Right cardiac atrium (tissue), 5 donors: ENCODE measurements at places on chromosomes 11 and 22.
A peak's percentile ranks its signal among the peaks of the same experiment; 100 is the strongest.

DNA sequence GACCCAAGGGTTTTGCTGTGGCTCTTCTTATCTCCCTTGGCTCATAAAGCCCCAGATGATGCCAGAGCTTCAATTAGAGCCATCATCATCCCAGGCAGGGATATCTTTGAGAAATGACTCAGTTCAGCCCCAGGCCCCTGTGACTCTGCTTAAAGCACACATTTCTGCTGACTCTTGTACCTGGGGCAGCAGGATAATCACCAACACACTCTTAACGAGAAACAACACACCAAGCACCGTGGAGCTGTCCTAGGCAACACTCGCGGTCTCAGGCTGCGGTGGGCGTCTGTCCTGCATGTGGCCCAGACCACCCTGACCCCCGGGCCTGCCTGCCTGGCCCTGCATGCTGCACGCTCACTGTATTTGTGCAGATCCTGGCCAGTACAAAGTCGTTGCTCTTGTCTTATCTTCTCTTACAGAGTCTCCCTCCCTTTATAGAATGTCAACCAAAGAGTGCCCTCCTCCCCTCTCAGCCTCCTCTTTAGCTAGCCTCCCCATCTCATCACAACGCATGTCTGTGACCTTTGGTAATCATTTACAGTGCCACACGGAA is 114.2 kb upstream of the PARVA start:
- DNase-seq: no peak

DNA sequence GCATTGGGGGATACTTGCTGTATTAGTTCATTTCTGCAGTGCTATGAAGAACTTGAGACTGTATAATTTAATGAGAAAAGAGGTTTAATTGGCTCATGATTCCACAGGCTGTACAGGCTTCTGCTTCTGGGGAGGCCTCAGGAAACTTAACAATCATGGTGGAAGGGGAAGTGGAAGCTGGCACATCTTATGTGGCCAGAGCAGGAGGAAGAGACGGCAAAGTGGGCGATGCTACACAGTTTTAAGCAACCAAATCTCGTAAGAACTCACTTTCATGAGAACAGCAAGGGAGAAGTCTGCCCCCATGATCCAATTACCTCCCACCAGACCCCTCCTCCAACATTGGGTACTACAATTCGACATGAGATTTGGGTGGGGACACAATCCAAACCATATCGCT is 55.1 kb downstream of the TMPRSS5 start:
- DNase-seq: no peak

DNA sequence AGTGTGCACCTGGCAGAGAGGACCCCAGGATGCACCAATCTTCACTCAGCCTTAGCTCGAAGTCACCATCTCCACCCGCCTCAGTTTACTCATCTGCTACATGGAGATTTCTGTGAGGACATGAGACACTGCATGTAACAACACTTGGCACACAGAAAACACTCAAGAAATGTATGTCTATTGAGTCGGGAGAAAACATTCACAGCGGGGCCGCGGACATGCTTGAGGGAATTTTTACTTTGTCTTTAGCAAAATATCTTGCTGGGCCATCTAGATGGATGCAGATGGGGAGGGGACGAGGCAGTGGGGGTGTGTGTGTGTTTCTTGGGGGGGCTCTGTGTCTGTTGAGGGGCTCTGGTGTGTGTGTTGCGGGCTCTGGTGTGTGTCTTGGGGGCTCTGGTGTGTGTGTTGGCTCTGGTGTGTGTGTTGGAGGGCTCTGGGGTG is 28.4 kb upstream of the RFPL3 start:
- no peak for DNase-seq

DNA sequence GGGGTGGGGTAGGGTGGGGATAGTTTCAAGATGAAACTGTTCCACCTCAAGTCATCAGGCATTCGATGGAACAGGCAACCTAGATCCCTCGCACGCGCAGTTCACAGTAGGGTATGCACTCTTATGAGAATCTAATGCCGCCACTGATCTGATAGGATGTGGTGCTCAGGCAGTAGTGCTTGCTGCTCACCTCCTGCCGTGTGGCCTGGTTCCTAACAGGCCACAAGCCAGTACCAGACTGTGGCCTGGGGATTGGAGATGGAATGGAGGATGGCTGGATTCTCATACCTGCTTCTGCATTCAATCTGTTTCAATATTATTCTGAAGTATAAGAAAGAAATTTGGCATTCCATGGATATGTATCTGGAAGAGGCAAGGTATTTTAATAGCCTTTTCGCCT is 73.1 kb downstream of the RBFOX2 start:
- no peak for DNase-seq

DNA sequence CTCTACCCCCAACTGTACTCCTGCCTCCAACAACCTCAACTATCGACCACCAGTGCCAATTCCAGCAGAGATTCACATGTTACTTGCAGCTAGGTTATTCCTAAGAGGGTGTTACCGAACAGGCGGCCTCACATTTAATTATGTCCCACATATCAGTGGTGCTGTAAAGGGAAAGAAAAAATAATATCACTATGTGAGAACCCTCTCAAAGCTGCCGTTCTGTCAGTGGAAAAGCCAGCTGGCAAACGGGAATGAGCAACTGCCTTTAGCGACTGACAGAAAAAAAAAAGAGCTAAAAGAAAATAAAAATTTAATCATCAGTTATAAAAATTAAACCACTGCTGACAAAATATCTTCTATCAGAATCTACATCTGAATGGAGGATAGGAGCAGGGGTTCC is 270.8 kb upstream of the NARS2 start:
- DNase-seq: no peak

DNA sequence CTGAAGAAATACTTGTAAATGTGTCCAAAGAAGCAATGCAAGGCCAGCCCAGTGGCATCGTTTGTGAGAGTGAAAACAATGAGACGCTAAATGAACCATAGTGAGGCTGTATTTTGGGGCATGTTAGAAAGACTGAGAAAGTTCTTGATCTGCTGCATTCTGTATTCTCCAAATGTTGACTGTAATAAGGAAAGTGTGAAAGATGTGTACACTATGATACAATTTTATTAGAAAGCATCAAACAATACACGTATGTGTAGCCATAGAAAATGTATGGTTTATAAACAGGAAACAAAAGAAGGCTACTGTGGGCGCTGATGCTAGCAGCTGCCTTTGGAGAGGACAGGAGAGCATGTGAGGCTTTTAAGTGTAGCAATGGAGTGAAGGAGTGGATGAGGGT is 233.5 kb upstream of the E2F8 start:
- no peak for DNase-seq

GRCh38 chr11:83157594-83158356 is 844 bp downstream of the PCF11 start:
- peak; percentile 59 for DNase-seq

DNA sequence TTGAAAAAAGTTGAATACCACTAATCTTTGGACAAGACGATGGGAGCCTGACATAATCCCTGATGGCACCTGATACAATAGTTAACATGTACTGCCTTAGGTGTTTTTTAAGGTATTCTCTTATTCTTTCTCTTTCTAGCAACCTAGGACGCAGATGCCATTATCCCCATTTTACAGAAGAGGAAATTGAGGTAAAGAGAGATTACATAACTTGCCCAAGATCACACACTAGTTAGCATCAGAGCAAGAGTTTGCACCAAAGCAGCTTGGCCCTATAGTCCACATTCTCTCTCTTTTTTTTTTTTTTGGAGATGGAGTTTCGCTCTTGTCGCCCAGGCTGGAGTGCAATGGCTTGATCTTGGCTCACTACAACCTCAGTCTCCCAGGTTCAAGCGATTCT is 35.7 kb upstream of the RBFOX2 start:
- no peak for DNase-seq

GRCh38 chr11:134346101-134346975 is 14.6 kb downstream of the GLB1L2 start:
- DNase-seq: no peak

- no peak for DNase-seq
Observed at GRCh38 chr11:83172551-83172950, 15.6 kb downstream of the PCF11 start.

GRCh38 chr11:118291477-118292135 is 12.9 kb upstream of the CD3E start:
- DNase-seq: no peak

DNA sequence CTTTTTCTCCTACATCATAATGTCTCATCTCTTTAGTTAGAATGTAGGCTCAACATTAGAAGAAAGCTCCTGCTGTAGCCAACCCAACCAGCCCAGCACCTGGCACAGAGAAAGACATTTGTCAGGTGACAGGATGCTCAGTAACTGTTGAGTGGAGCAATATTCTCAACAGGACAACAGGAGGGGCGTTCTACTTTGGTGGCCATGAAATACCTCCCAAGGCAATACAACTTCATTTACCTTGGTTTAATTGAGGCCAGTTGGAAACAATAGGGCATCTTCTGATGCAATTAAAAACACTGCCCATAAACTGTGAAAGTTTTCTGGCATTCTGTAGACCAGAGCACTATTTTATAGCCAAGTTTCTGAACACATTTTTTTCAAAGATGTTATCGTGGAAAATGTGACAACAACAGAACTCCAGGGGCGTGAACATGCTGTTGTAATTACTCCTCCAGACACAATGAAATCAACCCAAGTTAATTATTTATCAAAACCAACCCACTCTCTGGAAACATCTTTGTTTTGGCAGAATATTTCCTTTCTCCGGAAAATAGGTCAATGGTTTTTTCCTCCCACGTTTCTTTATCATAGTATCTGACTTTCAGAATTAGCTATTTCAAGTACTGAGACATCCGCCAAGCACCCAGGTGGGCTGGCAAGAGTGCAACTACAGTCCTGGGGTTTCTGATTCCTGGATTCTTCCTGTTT is 538.1 kb downstream of the SOX6 start:
- no peak for DNase-seq

DNA sequence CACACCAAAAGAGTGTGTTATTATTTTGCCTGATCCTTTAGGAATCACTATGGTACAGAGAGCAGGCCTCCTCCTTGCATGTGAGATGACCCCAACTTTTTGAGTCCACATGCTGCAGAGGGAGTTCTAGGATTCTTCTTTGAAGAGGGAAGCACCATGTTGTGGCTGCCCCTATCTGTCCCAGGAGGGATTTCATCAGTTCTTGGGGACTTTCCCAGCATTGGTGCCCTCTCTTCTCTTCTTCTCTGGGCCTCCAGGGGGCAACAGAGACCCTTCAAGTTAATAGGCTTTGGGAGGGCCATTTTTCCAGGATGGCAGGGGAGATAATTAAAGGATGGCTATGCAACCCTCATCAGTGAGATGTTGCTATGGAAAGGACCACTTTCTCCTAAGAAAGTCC is 3.6 kb downstream of the MMP1 start:
- DNase-seq: no peak

- DNase-seq: no peak
Observed at GRCh38 chr11:47516984-47517853, 35.7 kb downstream of the CELF1 start.

- peak; percentile 20 for DNase-seq
Observed at GRCh38 chr22:48708558-48709245, 1119.0 kb downstream of the BRD1 start.

GRCh38 chr11:117724104-117724503 is 72.9 kb downstream of the DSCAML1 start:
- DNase-seq: no peak

- no peak for DNase-seq
Observed at GRCh38 chr11:9002920-9003572, 755 bp downstream of the NRIP3 start.

DNA sequence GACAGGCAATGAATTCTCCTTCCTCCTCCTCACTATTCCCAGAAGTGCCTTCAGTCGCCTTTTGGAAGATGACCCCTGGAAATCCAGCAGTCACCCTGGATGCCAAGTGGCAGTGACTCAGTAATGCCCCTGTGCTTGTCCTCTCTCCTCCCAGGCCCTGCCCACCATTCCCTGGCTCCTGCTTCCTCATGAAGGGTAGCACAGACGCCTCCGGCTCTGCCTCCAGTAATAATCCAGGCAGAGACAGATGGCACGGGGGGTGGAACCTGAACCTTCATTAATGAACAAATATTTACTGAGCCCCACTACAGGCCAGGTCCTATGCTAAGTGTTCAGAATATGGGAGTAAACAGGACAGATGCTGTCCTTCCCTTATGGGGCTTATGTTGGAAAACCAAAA is 23.2 kb downstream of the SYT13 start:
- DNase-seq: no peak

DNA sequence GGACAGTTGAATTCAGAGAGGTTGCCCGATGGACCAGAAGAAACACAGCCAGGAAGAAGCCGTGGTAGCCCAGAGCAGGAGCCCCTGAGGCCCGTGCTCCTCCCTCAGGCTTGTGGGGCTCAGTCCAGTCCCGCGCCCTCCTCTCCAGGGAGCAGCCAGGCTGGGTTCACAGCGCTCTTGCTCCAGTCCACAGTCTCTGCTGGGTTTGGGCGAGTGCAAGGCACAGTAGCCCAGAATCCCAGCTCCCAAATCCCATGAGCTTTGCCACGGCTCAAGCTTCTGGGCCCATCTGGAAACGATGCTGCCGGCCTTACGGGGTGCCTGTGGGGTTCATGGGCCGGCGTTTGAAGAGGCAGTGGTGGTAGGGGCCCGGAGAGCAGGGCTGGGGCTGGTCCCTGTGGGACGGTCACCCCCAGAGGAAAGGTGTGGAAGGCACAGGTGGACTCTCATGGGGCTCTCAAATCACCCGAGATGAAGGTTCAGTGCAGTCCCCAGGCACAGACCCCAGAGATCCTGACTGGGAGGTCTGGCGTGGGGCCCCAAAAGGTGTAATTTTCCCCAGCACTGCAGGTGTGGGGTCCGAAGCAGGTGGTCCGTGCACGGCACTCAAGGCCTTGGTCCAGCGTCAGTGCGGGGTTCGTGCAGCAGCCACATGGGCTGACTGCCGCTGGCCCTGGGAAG is 30.6 kb upstream of the ATXN10 start:
- DNase-seq: no peak

GRCh38 chr11:8071616-8072581 is 9.1 kb upstream of the TUB start:
- no peak for DNase-seq

DNA sequence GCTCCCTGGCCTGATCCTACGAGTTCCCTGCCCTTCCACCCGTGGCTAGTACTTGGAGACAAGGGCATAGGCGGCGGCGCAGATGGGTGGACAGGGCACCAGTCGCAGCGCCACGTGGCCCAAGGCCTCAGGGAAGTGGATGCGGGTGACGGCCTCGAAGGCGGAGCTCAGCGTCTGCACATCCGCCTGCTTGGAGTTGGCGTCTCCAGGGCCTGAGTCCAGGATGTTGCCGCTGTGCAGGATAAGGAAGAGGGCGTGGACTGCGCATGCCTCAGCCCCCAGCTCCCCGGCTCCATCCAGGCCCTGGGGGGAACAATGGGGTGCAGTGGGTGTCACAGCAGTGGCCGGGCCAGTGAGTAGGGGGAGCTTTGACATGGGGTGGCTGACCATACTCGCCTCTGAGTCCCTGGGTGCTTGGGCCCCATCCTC is 6.6 kb downstream of the PITPNM1 start:
- peak; percentile 81 for DNase-seq

GRCh38 chr11:8330404-8330803 is 66.7 kb upstream of the LMO1 start:
- DNase-seq: no peak
